ENCODE measurements at places on chromosomes 5 and 9.

DNA sequence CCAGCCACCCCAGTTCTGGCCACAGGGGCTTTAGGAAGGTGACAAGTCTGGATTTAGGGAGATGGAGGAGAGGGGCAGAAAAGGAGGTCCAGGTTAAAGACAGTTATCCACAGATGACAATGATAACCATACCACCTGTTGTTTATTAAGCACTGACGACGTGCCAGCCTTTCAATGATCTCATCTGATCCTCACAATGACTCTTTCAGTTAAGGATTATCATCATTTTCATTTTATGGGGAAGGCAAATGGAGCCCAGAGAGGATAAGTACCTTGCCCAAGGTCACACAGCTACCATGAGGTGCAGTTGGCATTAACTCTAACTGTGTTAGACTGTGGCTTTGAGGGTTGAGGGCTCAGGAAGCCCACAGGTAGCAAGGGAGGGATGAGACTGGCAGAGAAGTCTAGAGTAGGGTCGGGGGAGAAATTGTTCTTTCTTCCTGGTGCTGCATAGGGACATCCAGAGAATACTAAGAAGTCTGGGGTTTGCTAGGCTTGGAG is 21.5 kb upstream of the JADE2 start:
- no peak for DNase-seq

- no peak for DNase-seq
These were observed 283.3 kb upstream of the TUT7 start for GRCh38 chr9:86637515-86637914.

- DNase-seq = no peak
These were observed 967.2 kb downstream of the TLE4 start for GRCh38 chr9:80538976-80539375.

DNA sequence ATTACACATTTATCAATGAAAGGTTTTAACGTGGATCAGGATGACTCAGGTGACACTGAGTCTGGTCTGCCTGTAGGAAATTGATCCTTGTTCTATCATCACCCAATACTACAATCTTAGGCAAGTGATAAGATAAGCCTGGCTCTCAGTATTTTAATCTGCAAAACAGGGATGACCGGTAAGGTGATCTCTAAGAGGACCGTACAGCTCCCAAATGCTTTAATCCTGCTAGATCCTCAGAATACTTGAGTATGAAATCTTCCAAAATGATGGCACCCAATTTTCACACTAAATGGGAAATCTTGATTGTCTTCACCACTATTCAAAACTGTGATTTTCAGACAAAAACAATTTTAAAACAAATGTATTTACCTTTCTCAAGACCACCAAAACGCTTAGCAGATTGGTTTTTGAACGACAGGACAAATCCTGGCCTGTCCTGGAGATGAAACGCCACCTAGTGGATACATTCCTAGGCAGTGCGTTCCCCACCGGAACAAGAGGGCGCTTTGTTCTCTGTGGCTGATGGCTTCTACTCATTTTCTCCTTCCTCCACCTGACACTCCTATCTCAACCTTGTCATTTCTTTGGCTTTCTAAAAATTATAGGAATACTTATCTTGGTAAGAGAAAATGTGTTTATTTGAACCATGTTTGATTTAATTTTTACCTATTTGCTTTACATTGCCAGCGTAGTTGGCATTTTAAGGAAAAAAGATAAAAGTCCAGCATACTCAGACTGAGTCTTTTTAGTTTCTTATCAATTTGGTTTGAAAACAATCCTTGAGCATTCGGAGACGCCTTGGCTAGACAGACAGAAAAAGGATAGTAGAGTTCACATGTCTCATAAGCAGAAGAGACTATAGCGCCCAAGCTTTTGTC is 41.2 kb upstream of the VCAN start:
- peak; percentile 26 for DNase-seq

DNA sequence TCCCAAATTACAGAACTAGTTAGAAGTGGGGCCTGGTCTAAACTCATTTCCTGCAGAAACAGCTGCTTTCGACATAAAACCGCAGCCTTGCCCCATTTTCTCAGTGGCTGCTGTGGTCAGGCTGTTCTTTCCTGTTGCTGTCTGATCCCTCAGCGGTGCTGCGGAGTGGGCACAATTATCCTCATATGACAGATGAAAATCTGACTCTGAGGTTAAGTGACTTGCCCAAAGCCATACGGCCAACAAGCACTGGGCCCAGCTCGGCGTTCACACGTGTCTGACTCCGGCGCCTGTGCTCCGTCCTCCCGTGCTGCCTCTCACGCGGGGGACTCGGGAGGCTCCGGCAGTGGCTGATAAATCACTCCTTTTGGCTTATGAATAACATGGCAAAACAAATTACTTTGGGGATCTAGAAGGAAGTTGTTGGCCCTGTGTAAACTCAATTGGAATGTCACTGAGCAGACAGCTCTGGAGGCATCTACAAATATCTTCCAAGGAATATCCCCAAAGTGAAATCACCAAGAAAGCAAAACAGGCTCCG is 142.6 kb upstream of the LMX1B start:
- DNase-seq = no peak

- no peak for DNase-seq
These were observed 1.1 kb downstream of the CFAP90 start for GRCh38 chr5:7849681-7850394.

DNA sequence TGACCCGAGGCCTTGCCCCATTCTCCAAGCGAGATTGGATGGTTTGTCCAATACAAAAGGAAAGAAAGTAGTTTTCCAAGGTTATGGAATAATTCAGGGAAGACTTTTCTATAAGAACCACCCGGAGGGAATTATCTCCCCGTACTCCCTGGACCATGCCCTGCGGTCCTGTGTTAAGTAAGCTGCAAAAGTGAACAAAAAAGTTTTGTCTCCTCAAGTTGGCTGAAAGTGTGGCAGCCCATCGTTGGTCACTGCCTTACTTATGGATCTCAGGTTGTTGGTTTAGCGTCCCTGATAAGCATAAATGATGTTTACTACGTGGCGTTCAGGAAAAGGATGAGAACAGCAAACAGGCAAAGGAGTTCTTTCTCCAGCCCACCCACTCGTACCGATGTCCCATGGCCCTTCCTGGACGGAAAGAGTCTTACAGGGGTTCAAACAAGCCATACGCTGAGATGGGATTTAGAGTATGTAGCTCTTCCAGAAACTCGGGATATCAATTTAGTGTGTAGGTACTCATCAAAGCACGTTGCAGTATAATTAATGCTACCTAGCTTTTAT is 413 bp upstream of the AUH start:
- DNase-seq = no peak

- DNase-seq = no peak
These were observed 65.4 kb downstream of the MED27 start for GRCh38 chr9:132014218-132014805.

DNA sequence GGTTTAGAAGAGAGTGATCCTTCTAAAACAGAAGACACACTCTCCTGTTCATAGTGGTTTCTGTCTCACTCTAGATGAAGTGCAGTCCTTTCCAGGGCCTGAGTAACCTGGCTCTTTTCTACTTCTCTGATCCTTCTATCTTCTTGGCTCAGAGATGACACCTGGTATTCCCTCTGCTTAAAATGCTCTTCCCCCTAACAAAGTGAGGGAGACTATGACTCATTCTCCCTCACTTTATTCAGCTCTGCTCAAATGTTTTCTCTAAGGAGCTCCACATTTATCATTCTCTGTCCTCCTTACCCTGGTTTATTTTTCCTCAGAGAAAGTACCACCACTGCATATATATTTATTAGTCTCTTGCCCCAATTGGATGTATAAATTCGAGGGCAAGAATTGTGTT is 24.6 kb downstream of the TUT7 start:
- no peak for DNase-seq

DNA sequence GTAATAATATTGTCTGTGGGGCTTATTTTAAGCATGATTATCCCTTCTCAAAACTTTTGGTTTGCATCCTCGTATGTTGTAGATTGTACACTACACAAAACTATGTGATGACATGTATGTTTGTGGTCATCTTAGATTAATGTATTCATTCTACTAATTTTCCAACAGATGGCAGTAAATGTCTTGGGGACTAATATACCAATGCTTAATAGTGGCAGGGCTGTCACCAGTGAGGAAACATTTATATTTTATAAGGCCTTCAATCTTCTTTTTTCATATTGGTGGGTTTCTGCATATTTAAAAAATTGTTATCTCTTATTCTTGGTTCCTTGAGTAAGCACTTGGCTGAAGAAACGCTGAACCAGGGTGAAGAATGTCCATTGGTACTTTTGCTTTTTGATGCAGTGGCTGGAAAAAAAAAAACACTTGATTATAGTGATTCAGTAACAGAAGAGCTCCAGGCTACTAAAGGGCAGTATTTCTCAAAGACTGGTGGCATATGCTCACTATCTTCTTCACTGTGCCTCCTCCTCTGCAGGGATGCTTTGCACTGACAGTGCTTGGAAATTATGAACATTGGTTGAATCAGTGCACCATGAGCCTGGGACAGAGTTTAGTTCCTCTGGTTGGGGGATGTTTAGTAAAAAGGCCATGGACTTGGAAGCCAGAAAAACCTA is 530.3 kb downstream of the RASEF start:
- no peak for DNase-seq

GRCh38 chr9:110890416-110890815 is 147.9 kb downstream of the LPAR1 start:
- DNase-seq = no peak

GRCh38 chr5:173325091-173325698 is 3.0 kb downstream of the STC2 start:
- DNase-seq = no peak

- no peak for DNase-seq
These were observed 9.0 kb upstream of the CCDC125 start for GRCh38 chr5:69341520-69342161.

DNA sequence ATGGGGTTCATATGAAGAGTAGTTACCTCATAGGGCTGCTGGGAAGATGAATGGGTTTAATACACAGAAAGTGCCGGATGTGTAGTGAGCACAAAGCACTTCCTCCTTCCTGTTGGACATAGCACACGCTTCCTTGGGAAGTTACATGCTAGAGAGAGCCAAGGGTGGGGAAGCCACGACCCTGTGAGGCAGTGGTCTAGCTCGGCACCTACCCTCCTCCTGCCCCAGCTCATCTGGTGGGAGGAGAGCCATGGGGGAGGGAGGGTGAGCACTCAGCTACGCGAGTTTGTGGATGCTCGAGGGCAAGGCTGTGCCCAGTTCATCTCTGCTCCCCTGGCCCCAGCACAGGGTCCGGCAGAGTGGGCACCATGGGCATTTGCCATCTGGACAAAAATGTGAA is 43.6 kb upstream of the NEK6 start:
- DNase-seq = no peak

- no peak for DNase-seq
These were observed 315.9 kb upstream of the RPS23 start for GRCh38 chr5:82594097-82594496.

- no peak for DNase-seq
These were observed 128.4 kb downstream of the SNX18 start for GRCh38 chr5:54645882-54646355.

- no peak for DNase-seq
These were observed 142.0 kb downstream of the EGFLAM start for GRCh38 chr5:38400365-38400764.

GRCh38 chr5:136269973-136270372 is 77.0 kb upstream of the SMIM32 start:
- no peak for DNase-seq

- DNase-seq = no peak
These were observed 27.6 kb downstream of the TPPP start for GRCh38 chr5:665541-665955.

GRCh38 chr9:91803151-91803940 is 146.7 kb downstream of the ROR2 start:
- no peak for DNase-seq

- no peak for DNase-seq
These were observed 26.6 kb downstream of the COL23A1 start for GRCh38 chr5:178563621-178564020.

- DNase-seq = no peak
These were observed 6.5 kb downstream of the RORB start for GRCh38 chr9:74503666-74504065.

DNA sequence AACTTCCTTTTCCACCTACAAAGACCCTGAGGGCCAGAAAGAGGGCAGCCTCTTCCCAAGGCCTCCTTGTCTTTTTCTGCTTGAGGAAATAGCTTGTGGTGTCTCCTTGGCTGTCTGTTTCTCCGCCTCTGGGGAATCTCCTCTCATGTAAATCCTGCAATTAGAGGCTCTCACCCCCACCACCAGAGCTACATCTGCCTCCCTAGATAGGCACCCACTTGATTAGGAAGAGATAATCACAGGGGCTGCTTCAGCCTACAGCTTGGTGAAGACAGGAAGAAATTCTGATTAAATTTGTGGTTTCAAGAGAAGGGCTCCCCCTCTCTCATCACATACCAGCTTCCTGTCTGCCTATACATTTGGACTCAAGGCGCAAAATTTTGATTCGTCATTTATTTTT is 75.6 kb downstream of the TLR4 start:
- no peak for DNase-seq

- no peak for DNase-seq
These were observed 22.6 kb upstream of the CCDC112 start for GRCh38 chr5:115319007-115319406.

DNA sequence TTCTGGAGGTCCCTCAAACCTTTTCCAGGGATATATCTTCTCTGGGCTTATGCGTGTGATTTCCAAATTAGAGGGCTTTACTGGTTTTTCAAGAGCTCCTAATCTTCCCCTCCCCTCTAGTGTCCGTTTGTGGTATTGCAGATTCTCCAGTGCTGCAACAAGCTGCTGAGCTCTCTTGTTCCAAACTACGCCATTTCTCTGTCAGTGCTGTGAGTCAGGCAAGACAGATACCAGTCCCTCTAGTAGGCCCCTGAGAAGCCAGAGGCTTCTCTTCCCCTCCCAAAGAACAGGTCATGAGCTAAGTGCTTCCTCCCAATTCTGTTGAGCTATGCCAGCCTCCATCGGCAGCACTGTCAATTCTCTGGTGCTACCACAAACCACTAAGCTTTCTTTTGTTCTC is 149.5 kb downstream of the FANCC start:
- DNase-seq = peak; percentile 22

DNA sequence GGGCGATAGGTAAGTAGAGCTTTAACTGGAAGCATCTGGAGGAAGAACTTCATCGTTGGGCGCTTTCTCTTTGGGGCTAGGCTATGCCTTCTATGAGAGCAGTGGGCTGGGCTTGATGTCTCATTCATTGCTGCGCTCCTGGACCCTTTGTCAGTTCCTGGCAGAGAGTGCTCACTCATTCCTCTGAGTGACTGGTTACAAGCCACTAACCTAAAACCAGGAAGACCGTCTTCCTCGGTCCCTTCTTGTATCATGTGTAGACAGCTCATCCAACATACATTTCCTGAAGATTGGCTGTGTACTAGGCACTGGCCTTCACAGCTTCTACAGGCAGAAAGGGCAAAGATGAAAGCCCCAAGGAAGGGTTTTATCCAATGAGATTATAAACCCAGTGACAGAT is 6.4 kb downstream of the SWI5 start:
- DNase-seq = no peak

Measured in HTR-8/SVneo (cell line).